ENCODE measurements at places on chromosomes 7 and 10. TPM values are rescaled to one million over a fixed set of nuclear protein-coding genes. Genes with fewer than 3 reads are reported as not detected.

GRCh38 chr7:106568680-106569499 lies 92.1 kb downstream of the CCDC71L start:
- DNase-seq = peak; percentile 96

- no peak for DNase-seq
These were observed 40.6 kb downstream of the MGAM2 start for GRCh38 chr7:142152076-142152475.

DNA sequence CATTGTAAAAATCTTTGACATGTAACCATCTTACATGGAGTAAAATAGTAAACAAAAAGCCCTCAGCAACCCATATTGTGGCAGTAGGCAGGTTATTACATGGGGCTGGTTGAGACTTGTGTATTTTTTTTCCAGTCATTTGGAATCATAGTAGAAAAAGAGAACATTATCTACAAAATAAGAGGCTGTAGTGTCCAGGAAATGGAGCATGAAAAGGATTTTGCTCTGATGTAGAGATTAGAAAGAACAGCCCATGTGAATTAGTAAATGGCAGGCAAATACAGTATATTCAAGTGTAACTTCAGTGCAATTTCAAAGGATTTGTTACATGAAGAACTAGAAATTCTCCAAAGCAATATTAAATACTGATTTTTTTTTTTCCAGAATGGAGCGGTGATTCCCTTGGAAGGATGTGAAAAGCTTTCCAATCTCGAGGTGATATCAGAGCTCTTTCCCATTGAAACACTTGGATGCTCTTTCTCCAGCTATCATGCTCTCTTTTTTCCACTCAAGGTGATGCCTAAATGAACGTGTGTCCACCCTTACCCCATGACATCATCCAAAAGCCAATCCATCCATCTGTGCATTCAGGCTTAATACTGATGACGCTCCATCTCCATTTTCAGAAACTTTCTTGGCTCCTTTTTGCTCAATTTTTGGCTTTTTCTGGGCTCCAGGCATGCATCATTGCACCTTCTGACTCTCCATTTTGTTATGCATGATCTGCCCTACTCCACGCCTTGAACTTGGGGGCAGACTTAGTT lies 1034.7 kb downstream of the TYW1 start:
- no peak for DNase-seq

DNA sequence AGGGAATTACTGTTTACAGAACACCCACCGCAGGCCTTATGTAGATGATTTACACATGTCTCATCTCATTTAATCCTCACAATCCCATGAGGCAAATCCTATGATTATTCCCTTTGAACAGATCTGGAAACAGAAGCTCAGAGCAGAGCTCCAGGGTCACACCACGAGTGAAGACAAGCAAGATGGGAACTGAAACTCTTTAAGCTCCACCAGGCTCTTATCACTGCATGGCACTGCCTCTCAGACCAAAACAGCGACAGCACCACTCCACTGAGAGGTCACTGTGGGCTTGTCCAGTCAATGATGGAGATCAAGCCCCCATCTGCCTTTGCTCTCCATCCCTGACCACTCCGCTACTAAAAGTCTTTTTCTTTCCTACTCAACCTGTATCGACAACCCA lies 5.9 kb downstream of the GRID1 start:
- no peak for DNase-seq

GRCh38 chr7:46791188-46791587 lies 790.7 kb downstream of the TNS3 start:
- no peak for DNase-seq

DNA sequence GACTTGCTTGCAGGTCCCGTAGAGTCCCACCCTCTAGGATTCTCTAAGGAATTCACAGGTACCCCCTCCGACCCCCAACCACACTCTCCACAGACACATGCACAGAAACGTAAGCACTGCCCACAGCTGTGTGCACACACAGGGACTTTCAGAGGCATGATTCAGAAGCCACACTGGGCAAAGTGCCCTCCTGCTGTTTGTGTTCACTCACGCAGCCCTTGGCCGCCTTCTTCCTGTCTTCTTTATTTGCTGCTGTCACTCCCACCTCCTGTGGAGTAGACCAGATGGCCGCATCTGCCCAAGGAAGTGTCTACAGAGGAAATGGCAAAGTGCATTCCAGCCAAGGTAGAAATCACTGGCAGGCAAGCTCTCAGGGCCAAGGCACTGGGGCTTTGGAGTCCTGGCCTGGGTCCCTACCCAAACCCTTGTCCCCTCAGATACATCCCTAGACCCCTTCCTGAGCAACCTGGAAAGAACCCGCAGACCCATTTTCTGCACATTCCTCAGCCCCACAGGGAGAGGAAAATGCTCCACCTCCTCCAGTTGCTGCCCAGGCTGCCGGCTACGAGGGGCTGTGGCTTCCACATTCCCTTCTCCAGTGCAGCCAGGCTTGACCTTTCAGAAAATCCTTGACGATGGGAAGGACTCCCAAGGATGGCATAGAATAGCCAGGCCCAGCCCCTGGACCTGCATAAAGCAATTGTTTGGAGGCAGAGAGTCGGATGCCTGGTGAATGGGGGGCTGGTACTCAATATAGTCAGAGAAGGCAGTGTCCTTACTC lies 21.6 kb upstream of the GIMAP8 start:
- DNase-seq = peak; percentile 42

- DNase-seq = no peak
These were observed 51.1 kb downstream of the CAMK1D start for GRCh38 chr10:12400266-12400931.

- no peak for DNase-seq
These were observed 9.4 kb downstream of the ELFN1 start for GRCh38 chr7:1679326-1679965.

- peak; percentile 97 for DNase-seq
These were observed 28.4 kb upstream of the SEMA3E start for GRCh38 chr7:83677180-83677866.

DNA sequence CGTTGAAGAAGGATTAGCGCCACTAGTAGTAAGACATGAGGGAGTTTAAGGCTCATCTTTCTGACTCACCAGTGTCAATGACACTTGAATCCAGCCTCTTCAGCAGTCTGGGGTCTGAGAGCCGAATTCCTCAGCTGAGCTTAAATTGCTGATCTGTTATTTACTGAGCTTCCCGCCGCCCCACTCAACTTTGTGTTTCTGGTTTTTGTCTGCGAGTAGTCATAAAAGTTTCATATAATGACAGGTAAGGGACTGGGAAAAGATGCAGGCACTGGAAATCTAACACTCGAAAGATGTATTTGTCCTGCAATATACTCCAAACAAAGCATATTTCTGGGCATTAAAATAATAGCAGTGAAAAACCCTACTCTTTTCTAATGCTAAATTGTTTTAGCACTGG lies 51.2 kb upstream of the RELN start:
- no peak for DNase-seq

GRCh38 chr7:78607099-78607498 lies 808.5 kb downstream of the PHTF2 start:
- no peak for DNase-seq

- DNase-seq = no peak
These were observed 162.4 kb upstream of the MEOX2 start for GRCh38 chr7:15848901-15849300.

DNA sequence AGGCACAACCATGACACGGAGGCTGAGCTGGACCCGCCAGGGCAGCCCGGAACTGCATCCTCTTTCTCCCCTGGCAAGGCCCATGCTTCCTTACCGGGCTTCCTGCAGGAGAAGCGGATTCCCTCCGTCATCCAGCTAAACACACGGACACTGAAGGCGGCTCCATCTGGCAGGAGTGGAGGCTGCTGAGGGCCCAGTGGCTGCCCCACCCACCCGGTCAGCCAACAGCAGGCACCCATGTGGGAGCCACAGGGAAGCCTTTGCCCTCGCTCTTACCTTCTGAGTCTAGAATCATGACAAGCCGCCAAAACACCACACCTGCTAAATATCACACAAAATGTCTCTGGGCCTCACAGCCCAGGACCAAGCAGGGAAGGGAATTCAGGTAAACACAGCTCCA lies 321.6 kb upstream of the RNF32 start:
- DNase-seq = no peak

DNA sequence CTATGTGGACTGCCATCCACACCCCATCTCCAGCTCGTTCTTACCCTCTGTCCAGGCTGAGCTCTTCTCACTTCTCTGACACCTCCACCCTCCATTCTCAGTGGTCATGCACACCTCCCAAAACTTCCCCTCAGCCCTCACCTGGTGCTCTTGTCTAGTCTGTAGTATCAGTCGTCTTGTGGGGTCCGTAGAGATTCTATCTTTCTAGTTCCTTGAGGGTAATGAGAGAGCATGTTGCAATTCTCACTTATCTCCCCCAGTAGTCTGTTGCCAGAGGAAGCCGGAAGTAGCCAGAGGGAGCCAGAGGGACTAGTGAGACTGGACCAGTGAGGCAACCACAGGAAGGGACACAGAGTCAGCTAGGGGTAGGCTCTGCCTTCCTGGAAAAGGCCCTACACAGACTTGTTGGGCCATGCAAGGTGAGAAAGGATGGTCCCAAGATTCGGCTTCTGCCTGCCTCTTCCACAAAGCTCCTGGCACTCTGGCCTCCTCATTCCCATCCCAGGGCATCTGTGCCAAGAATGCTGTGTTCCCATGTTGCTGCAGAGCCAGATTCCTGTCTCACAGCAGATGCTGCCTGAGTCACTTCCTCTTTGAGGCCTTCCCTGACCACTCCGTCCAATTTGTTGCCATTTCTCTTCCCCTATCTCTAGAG lies 50.6 kb upstream of the DUSP5 start:
- peak; percentile 95 for DNase-seq

- peak; percentile 74 for DNase-seq
These were observed 13.9 kb upstream of the ABCC2 start for GRCh38 chr10:99768556-99768955.

DNA sequence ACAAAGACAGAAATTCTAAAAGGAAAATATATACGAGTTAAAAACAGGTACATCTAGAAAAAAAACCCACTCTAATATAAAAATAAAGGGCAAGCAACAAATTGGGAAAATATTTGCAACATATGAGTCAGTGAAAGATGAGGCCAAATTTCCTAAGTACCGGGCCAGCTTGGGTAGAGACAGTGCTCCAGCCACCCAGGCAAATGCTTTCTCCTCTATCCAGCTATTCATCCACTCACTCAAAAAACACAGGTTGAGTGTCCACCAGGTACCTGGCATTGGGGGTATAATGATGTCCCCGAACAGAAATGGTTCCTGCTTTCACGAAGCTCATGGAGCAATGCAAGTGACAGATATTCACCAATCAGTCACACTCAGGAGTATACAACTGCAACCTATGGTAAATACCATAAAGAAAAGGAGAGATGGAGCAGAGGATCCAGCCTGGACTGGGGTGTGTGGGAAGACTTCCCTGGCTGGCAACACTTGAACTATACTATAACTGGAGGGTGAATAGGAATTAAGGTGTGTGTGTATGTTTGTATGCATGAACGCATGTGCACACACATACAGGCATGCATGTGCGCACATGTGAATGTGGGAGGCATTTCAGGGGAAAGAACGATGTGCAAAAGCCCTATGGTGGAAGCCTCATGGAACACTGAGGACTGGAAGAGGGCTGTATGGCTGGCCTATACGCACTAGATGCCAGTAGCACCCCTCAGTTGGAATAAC lies 2.3 kb downstream of the ARHGAP22 start:
- DNase-seq = peak; percentile 44

- no peak for DNase-seq
These were observed 74.9 kb downstream of the BEND7 start for GRCh38 chr10:13453896-13454295.

GRCh38 chr10:31607481-31607880 lies 288.5 kb downstream of the ZEB1 start:
- peak; percentile 29 for DNase-seq

HOXA11 gene
- not detected for total RNA-seq

TMEM130 gene
- total RNA-seq = 0.57 TPM

CDH23 gene
- total RNA-seq = 0.25 TPM

FZD1 gene
- 28.7 TPM for total RNA-seq

TACC2 gene
- total RNA-seq = 9.2 TPM

NODAL gene
- not detected for total RNA-seq

C10orf90 gene
- 1.1 TPM for total RNA-seq

SUFU gene
- 4.8 TPM for total RNA-seq

Measured in fibroblast of the aortic adventitia (primary cell).